ENCODE measurements at places on chromosomes 6 and 20.

DNA sequence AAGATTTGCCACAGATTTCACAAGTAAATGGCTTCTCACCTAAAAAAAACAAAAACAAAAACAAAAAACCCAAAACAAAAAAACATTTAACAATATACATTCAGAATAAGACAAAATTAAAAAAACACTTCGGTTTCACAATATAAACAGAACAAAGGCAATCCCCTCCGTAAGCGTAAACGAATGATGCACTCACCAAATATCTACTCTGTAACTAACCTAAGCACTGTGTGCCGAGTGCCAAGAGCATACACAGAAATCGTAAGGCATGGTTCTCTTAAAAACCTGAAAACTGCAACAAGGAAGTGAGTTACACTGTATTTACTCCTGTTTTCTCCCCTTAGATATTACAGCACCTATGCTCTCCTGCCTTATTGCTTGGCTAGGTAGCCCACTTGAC is 12.1 kb upstream of the MICAL1 start:
- DNase-seq = no peak

- DNase-seq = no peak
These were observed 104.0 kb downstream of the MKKS start for GRCh38 chr20:10330071-10330470.

GRCh38 chr6:164322533-164322932 is 908.0 kb downstream of the QKI start:
- DNase-seq = no peak

DNA sequence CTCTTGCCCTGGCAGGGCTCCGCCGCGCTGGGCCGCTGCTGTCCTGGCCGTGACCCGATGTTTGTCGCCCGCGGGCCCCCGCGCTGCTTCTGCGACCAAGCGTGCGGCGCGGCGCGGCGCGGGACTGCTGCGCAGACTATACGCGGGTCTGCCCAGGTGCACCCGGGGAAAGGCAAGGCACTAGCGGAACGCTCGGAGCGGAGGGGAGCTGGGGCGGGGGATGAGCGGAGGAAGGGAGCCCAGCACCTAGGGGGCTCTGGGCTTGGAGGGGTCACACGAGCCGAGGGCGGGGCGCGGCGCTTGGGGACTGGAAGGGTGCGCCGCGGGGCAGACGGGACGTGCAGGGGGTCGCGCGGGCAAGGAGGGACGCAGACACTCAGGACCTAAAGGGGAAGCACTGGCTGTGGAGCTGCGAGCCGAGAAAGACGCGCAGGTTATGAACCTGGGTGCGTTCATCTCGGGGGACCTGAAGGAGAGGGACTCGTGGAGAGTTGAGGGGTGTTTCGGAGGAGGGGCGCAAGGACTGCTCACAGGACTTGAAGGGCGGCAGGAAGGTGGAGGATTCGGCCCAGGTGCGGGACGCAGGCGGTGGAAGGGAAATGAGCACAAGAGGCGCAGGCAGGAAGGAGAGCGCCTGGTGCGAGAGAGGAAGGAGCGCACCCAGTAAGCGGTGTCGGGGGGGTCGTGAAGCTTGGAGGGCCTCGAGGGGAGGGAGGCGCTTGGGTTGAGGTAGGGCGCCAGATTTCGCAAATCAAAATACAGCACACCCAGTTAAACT is 40.8 kb upstream of the ZNFX1 start:
- no peak for DNase-seq

DNA sequence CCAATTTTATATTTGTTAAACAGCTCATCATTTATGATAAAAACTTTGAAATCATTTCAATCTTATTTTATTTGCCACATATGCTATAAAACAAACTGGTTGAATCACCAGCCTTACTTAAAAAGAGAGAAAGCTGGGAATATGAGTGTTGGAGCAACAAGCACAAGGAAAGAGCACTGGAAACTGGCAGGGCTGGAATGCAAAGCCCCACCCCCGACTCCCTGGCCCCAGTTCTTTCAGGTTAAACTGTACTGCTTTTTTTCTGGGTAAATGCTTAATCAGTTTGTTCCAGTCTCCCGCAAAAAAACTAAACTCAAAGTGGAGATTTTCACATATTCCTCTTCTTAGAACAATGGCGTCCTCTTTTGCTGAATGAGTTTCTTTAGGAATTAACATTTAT is 433.8 kb upstream of the NOX3 start:
- no peak for DNase-seq
